ENCODE measurements at places on chromosomes 12 and 14.

GRCh38 chr14:74505831-74506230, 12.3 kb downstream of the ISCA2 start:
- DNase-seq = no peak

GRCh38 chr12:64044191-64044590, 177.9 kb downstream of the KICS2 start:
- DNase-seq = no peak

GRCh38 chr14:37142835-37143401, 29.5 kb downstream of the SLC25A21 start:
- no peak for DNase-seq

DNA sequence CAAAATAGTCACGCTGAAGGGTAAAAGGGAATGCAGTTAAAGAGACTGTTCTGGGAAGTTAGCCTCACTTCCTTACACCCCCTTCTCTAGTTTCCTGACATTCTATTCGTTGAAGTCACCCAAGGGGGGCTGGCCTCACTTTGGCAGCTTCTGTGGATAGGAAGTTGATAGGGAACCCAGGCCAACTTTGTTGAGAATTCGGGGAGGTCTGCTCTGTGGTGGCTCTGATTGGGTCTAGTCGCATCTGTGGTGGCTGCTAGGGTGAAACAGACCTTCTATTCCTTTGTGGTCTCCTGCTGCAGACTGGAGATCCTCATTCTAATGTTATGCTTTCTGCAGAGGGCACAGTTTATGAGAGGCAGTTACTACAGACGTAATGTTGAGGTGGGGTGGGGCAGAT, 28.8 kb upstream of the GZMB start:
- no peak for DNase-seq

DNA sequence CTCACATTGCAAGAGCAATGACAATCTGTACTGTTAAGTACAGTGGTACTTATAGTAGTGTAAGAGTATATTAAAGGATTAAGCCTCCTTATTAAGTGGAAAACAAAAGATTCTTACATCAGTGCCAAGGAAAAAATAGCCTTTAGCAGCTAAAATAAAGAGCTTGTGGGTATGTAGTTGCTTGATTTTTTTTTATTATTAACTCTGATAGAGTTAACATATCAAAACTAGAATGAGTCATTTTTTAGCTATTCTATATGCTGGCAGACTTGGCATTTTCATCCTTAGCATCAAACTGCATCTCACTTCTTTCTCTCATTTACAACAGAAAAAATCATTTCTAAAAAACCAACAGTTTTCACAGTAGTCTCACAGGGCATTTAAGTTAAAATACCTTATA, 86.5 kb downstream of the ATP2B1 start:
- DNase-seq = no peak
